Uterus (tissue), 4 donors: ENCODE measurements at places on chromosomes 5 and 9. TPM values are rescaled to one million over a fixed set of nuclear protein-coding genes. Genes with fewer than 3 reads are reported as not detected.

DNA sequence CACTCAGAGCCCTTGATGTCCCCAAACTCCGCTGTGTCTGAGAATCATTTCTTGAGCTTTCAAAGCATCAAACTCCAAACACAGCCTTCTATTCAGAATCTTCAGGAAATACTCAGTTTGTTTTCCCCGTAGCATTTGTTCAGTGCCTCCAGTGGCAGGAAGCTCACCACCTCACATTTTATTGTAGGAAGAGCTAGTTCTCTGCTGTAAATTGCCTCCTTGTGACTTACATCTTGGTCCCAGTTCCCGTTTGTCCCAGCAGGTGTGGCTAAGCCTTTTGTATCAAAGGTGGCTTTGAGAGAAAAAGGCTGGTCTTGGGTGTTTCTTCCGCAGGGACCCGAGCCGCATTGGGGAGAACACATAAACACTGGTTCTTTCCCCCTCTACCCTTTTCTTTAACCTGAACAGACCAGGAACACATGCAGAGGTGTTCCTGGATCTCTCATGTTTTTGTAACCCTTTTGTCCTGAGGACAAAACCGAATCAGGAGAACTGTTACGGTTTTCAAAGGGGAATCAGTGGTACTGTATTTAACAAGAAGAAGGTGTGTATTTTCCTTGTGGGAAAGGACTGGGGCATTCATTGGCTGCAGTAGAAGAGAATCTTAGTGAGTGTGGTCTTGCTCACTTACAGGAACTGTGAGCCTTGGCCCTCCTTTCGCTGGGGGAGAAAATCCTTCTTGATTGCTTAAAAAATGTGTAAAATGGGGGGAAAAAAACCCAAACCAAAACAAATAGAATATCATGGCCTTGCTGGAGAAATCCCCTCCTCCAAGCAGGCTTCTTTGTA, 1.9 kb downstream of the OSMR start:
- H3K27ac ChIP-seq: peak overlapping the region; percentile 93
- H3K36me3 ChIP-seq: no peaks in the 10 kb centered on the region
- no peak overlapping the region for H3K4me3 ChIP-seq
- H3K4me1 ChIP-seq: no peaks in the 10 kb centered on the region
- no peak for DNase-seq
- H3K27me3 ChIP-seq: no peaks in the 10 kb centered on the region

DNA sequence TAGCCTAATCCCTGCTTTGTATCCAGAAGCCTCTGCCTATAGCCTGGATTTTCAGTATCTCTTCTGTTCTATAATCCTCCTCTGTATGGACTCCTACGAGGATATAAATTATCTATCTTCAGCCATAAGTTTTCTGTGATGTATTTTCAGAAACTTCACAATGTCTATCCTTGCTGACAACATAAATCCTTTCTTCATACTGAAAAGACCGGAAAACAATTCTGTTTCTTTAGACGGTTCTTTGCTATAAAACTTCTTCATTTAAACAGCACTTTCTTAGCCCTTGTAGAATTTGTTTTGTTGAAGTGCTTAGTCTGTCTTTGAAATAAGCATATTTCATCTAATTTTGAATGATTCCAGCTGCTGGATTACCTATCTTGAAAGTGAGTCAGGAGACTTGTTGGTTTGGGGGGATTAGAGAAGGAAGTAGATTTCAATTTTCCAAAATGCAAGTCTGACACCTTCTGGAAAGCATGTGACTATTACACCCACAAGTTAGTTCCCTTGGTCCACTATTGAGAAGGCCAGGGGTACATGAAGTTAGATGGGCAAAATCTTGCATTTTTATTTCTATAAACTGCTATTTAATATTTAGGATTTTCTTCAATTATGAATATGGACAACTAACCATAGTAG, 96.3 kb upstream of the RANBP3L start:
- H3K27me3 ChIP-seq: no peaks in the 10 kb centered on the region
- H3K36me3 ChIP-seq: no peaks in the 10 kb centered on the region
- H3K27ac ChIP-seq: no peak overlapping the region
- H3K4me1 ChIP-seq: no peaks in the 10 kb centered on the region
- DNase-seq: no peak
- no peak overlapping the region for H3K4me3 ChIP-seq

DNA sequence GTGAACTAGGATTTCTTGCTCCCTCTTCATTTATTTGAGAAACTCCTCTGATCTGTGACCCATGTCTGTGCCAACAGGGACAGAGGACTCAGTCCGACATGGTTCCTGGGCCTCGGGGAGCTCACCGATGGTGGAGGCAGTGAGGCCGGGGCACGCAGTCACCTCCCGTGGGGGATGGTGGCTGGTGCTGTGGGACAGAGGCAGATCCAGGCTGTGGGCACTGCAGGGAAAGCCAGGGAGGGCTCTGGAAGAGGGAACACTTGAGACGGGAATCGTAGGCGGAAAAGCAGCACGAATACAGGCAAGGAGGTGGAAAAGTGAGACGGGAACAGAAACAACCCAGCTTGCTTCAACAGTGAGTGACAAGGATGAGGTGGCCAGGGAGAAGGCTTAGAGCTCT, 127.8 kb downstream of the GABBR2 start:
- no peaks in the 10 kb centered on the region for H3K27me3 ChIP-seq
- H3K4me1 ChIP-seq: no peaks in the 10 kb centered on the region
- no peak for DNase-seq
- no peaks in the 10 kb centered on the region for H3K36me3 ChIP-seq
- H3K4me3 ChIP-seq: no peak overlapping the region
- H3K27ac ChIP-seq: no peak overlapping the region

- H3K4me3 ChIP-seq: no peak overlapping the region
- H3K27me3 ChIP-seq: no peaks in the 10 kb centered on the region
- no peaks in the 10 kb centered on the region for H3K4me1 ChIP-seq
Measured at GRCh38 chr5:907366-907910, 14.8 kb downstream of the TRIP13 start.

GRCh38 chr9:4490705-4491625, 697 bp downstream of the SLC1A1 start:
- H3K4me1 ChIP-seq: no peaks in the 10 kb centered on the region
- peak overlapping the region; percentile 69 for H3K27ac ChIP-seq
- no peaks in the 10 kb centered on the region for H3K36me3 ChIP-seq
- no peaks in the 10 kb centered on the region for H3K27me3 ChIP-seq
- no peak for DNase-seq
- peak overlapping the region; percentile 53 for H3K4me3 ChIP-seq

DNA sequence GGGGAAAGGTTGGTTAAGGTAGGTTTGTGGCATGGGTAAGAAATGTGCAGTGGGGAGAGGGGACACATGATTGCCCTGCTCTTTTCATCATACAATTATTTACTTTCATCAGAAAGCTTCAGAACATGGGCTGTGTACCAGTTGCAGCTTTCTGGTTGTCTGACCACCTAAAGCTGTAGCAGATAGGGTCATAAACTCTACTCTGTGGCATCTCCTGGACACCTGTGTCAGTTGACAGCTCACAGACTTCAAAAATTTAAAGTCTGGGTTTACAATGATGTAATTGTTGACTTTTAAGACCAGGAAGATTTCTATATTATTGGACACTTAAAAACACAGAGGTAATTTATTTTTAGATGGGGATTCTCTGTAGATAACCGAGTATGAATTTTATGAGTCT, 222.7 kb upstream of the PRR16 start:
- no peak overlapping the region for H3K27ac ChIP-seq
- no peak overlapping the region for H3K4me3 ChIP-seq
- H3K27me3 ChIP-seq: no peaks in the 10 kb centered on the region
- DNase-seq: no peak
- H3K4me1 ChIP-seq: no peaks in the 10 kb centered on the region

- H3K27me3 ChIP-seq: no peaks in the 10 kb centered on the region
- H3K27ac ChIP-seq: peak overlapping the region; percentile 90
- peak overlapping the region; percentile 53 for H3K4me3 ChIP-seq
- no peaks in the 10 kb centered on the region for H3K4me1 ChIP-seq
Measured at GRCh38 chr5:93620487-93621326, 37.7 kb downstream of the NR2F1 start.

GRCh38 chr5:11992518-11992917, 88.3 kb upstream of the CTNND2 start:
- no peak for DNase-seq
- H3K4me3 ChIP-seq: no peak overlapping the region
- no peaks in the 10 kb centered on the region for H3K27me3 ChIP-seq
- no peaks in the 10 kb centered on the region for H3K4me1 ChIP-seq
- H3K36me3 ChIP-seq: no peaks in the 10 kb centered on the region

DNA sequence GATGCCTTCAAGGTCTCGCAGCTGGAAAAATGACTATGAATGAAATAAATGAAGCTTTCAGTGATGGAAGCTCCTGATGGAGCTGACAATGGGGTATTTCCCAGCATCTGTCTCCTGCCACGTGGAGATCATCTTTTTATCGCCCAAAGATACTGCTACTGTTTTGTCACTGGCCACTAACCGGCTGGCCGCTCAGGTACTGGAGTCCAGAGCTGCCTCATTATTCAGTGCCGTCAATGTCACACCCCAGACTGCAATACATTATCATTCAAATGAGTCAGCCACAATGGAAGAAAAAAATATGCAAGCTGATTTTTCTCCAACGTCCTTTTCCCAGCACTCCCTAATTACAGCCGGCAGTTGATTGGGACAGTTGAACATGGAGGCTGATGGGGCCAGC, 280.4 kb downstream of the ZSWIM6 start:
- H3K4me3 ChIP-seq: no peak overlapping the region
- H3K4me1 ChIP-seq: no peaks in the 10 kb centered on the region
- H3K36me3 ChIP-seq: no peaks in the 10 kb centered on the region
- no peak overlapping the region for H3K27ac ChIP-seq
- DNase-seq: no peak

DNA sequence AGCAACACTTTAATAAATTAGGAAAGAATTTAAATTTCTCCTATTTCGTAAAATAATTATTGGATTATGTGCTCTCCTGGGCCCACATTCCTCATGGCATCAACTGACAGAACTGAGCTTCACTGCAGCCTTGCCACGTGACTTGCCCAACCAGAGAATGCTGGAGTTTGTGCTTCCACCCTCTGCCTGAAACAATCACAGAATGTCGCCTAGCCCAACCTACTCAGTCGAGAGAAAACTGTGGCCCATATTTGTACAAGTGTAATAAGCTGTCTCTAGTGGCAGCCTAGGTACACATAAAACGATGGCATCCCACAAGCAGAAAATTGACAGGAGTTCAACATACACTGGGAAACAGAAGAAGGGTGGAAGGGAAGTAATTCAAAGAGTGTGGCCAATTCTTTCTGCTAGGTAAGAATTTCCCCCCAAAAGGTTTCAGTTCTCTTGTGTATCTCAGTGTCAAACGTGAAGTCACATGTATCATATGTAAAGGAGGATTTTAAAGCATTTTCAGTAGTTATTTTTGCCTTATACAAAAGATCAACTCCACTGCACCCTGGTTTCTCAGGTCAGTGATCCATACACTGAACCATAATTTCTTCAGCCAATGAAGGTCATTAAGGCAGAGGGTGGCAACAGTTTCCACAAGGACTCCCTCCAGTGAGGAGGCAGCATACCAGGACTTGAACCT, 41.7 kb downstream of the ZNF608 start:
- H3K4me3 ChIP-seq: no peak overlapping the region
- no peak overlapping the region for H3K27ac ChIP-seq
- H3K27me3 ChIP-seq: no peaks in the 10 kb centered on the region

GRCh38 chr9:125049212-125050049, 93.9 kb downstream of the SCAI start:
- H3K4me3 ChIP-seq: no peak overlapping the region
- H3K36me3 ChIP-seq: no peaks in the 10 kb centered on the region
- no peaks in the 10 kb centered on the region for H3K27me3 ChIP-seq
- no peak overlapping the region for H3K27ac ChIP-seq

GRCh38 chr5:32443145-32443540, 1.4 kb downstream of the ZFR start:
- H3K27ac ChIP-seq: peak overlapping the region; percentile 97
- no peaks in the 10 kb centered on the region for H3K36me3 ChIP-seq
- H3K4me3 ChIP-seq: peak overlapping the region; percentile 97

DNA sequence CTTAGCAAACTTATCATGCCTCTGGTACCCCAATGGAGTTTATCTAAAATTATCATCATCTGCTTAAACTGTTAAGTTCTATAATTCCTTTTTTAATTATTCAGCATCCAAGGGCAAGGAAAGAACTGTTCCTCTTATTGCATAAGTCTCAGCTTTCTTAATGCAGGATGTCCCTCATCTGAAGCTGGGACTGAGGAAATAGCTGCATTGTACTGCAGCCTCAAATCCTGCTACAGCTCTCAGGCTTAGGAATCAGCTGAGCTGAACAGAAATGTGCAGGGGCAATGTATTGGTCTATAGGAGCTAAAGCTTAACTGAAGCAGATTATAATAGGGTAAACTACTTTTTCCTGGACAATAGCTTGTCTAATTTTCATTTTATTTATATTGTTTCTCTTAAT, 48.0 kb downstream of the HAPLN1 start:
- H3K27me3 ChIP-seq: no peaks in the 10 kb centered on the region
- no peak overlapping the region for H3K4me3 ChIP-seq
- no peak overlapping the region for H3K27ac ChIP-seq
- no peak for DNase-seq
- H3K36me3 ChIP-seq: no peaks in the 10 kb centered on the region

GRCh38 chr5:88665750-88666215, 217.2 kb downstream of the MEF2C start:
- H3K4me3 ChIP-seq: no peak overlapping the region
- no peaks in the 10 kb centered on the region for H3K4me1 ChIP-seq
- H3K27ac ChIP-seq: no peak overlapping the region
- H3K36me3 ChIP-seq: no peaks in the 10 kb centered on the region
- peaks cover 84% of the 10 kb centered on the region for H3K27me3 ChIP-seq

GRCh38 chr5:128252196-128252595, 168.6 kb downstream of the SLC12A2 start:
- no peak overlapping the region for H3K27ac ChIP-seq
- no peak overlapping the region for H3K4me3 ChIP-seq
- H3K36me3 ChIP-seq: no peaks in the 10 kb centered on the region
- no peak for DNase-seq

Gene TESK1
- total RNA-seq: 2.0 TPM

Gene PCDHA4
- total RNA-seq: 5.8 TPM

Gene ANGPTL2
- total RNA-seq: 65.3 TPM

Gene TNFSF15
- total RNA-seq: 3.3 TPM

Gene FRMPD1
- not detected for total RNA-seq

Gene CBY3
- not detected for total RNA-seq

Gene ZBED3
- 26.9 TPM for total RNA-seq

Gene PRDM9
- not detected for total RNA-seq

Gene GADD45G
- total RNA-seq: 91.2 TPM

Gene CCL28
- total RNA-seq: 3.1 TPM

Gene IGFBPL1
- 0.55 TPM for total RNA-seq

Gene SLC25A2
- total RNA-seq: not detected

Gene LCN1
- total RNA-seq: not detected

Gene SPACA9
- 2.4 TPM for total RNA-seq

Gene ARID3C
- total RNA-seq: not detected
